ENCODE measurements at places on chromosomes 4 and X.

DNA sequence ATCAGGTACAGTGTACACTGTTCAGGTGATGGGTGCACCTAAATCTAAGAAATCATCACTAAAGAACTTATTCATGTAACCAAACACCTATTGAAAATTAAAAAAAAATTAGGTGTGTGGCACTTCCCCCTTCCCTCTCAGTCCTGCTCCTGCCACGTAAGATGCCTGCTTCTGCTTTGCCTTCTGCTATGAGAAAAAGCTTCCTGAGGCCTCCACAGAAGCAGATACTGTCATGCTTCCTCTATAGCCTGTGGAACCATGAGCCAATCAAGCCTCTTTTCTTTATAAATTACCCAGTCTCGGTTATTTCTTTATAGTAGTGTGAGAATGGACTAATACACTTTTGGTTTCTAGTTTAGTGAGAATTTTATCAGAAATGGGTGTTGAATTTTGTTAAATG, 459.8 kb upstream of the DIPK2B start:
- no peak for DNase-seq

DNA sequence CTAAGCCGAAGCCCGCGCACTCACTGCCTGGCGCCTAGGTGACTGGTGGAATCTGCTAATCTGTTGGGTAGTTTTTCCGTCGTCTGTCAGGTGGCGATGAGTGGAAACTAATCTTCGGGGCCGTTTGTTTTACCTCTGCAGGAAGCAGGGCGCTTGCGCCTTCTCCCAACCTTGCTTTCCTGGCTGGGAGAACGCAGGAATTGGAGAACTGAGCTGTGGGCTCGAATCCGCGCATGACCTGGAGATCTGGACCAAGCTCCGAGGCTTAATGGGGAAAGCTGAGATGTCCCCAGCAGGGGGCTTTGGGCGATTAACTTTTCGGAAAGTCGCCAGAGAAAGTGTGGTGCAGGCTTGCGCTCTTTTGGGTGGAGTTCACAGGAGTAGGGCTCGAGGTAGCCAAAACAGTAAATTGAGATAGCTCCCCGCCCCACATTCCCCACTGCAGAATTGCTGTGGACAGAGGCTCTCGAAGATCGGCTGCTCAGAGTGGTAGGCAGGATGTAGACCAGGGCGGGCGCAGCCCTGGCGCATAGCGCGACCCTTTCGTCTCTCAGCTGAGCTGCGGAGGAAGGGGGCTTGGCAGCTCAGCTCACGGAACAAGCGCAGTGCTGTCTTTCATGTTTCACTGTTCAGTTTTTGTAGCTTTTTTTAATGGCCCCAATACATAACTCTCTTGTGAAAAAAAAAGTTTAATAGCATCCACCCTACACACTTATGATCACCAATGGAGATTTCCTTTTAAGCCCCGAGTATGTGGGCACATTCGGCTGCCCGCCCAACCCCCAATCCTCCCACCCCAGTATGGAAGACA, 2.7 kb upstream of the FGF5 start:
- DNase-seq: no peak

DNA sequence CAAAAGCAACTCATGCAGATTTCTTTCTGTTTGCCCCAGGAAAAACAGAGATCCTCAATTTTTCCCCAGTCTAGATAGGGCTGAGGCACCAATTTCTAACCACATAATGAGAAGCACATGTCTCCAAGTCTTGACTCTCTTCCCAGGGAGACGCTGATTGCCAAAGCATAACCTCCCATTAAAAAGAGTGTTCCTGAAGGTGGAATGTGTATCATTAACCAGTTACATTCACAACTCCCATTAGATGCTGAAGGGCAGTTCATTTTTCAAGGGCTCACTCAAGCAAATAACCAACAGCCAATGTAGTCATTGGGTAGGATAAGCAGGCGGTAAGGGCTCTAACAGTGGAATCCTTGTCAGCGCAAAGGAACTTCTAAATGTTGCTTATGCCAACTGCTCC, 27.5 kb downstream of the TMEM47 start:
- DNase-seq: no peak

- no peak for DNase-seq
These were observed 149.0 kb downstream of the FAM13A start for GRCh38 chr4:88908003-88908402.

DNA sequence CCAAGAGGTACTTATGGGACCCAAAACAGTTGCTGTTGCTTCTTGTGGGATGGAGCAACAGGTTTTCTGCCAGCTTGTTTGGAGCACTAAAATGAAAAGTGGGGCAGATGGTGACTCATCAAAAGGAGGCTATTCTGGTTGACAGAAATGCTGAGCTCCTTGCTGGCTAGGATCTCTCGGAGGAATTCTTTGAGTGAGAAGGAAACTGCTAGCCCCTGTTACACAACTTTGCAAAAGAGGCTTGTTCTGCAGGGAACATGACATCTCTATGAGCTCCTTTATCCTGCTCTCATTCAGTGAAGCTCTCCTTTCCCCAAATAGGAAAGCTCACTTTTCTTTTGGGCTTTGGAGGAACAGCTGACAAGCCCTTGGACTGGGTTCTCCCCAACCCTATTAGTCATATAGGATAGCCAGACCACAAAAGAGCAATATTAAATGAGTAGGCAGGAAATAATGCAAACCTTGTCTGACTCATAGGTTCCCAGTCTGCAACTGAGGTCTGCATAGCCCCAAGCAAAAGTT, 108.3 kb downstream of the CDS1 start:
- no peak for DNase-seq

DNA sequence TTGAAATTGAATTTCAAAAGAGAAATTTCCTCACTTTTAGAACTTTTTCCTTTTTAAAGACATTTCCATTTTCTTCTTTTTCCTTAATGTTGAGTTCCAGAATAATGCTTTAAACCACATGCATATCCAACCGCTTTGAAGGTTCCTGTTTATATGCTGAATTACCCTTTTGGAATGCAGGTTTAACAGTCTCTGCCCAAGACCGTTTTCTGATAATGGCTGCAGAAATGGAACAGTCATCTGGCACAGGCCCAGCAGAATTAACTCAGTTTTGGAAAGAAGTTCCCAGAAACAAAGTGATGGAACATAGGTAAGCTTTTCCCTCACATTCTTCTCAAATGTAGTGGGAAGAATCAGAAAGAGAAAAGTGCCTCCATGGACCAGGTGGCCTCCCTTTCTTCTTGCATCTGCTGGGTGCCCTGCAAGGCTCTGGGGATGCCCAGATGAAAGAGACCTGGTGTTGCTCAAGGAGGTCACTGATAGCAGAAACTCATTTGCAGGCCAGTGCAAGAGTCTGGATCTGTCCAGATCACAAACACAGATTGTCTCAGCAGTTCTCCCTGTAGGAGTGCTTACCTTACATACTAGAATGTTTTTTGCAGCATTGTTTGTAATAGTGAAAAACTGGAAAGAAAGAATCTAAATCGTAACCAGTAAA, 42.9 kb downstream of the MOSPD2 start:
- no peak for DNase-seq

- DNase-seq: no peak
These were observed 33.0 kb downstream of the NLRP2B start for GRCh38 chrX:57647020-57647419.

DNA sequence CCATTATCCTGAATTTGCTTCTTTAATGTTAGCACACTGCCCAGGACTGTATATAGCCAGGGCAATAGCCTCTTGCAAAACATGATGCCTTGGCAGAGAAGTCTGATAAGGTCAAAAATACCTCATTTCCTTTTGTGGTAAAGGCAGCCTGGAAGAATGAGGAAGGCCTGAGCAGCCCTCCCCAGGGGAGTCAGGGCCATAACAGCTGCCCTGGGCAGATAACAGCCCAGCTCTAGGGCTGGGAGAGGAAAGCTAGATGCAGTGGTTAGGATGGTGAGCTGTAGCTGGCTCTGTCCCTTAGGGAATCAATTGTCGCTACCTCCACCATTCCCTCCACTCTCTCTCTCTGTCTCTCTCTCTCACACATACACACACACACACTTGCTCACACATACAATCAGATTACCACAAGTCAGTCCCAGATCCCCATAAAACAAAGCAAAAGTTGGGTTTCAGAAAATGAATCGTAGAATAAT, 29.2 kb downstream of the EFHC2 start:
- DNase-seq: no peak

- DNase-seq: no peak
These were observed 125.1 kb downstream of the NSUN7 start for GRCh38 chr4:40874901-40875300.

DNA sequence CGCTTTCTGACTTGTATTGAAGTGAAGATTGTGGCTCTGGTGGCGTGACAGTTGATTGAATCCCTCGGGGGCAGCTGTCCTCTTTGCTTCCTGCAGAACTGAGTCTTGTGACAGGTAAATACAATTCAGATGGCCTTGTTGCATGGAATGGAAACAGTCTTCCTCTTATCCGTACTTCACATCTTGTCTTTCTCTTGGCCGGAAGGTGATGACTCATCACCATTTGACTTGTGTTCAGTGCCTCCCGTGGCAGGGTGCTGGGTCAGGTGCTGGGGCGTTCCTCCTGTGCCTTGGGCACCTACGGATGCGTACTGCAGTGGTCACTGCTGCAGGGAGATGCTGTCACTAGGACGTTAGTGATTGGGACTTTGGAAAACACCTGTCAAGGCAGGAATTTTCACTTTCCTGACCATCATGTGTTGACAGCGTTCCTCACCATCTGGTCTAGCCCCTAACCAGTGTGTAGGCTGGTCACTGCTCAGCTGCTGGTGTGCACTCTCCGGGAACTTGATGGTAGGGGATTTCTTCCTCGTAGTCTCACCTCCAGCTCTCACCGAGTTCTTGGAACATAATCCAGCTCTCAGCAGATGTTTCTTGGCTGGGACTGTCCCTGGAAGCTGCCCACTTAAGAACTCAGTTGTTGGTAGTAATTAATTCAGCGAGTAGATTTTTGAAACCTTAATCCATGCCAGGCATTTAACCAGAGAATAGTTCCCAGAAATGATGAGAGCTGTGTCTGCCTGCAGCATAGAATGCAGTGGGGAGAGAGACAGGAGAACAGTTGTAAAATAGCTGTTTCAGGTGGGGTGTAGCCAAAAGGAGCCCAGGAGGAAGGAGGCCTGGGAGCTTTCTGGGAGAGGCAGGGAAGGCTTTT, 7.2 kb downstream of the TBC1D14 start:
- peak; percentile 72 for DNase-seq

- no peak for DNase-seq
These were observed 54.6 kb downstream of the MTNR1A start for GRCh38 chr4:186500721-186501304.

DNA sequence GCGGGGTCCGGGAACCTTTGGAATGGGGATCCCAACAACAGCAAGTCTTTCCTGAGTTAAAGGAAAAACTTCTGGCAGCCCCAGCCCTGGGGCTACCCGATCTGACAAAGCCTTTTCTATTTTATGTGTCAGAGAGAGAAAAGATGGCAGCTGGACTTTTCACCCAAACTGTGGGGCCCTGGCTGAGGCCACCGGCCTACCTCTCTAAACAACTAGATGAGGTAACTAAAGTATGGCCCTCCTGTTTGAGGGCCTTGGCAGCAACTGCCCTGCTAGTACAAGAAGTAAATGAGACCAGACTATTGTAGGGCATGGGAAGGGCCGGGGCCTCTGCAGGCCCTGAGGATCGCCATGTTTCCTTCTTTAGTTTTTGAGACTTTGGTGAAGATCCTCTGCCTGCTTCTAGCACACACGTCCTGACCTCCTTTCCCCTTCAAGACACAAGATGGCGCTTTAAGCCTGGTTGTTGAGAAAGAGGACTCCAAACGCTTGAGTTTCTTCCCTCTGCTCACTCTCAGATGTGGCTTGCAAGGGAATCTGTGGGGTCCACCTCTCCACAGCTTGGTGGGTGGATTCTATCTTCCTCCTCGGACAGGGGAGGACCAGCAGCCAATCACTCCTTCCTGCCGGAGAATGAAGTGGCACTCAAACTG, 18.5 kb upstream of the DRD5 start:
- peak; percentile 71 for DNase-seq

DNA sequence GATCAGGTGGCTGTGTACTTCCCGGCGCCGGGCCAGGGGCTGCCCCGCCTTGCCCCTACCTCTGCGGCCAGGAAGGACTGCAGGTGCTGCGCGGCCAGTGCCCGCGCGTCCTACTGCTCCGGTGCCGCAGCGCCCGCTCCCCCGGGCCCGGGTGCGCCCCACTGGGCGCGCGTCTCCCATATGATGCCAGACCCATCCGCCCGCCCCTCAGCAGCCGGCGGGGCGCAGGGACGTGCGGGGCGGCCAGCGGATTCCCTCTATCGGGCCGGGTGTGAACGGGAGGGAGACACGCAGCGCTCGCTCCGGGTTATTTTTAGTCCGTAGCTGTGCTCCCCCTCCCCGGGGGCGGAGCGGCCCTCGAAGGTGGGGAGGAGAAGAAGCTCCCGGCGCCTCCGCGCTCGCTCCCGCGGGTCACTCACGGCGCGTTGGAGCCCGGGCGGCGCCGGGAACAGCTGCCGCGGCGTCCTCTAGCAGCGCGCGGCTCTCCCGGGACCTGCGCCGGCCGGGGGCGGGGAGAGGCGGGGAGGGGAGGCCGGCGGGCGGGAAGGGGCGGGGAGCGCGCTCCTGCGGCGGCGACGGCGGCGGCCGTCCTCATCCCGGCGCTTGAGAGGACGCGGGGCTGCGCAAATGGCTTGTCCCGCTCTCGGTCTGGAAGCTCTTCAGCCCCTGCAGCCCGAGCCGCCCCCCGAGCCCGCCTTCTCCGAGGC, 103.6 kb downstream of the UCHL1 start:
- DNase-seq: no peak

- no peak for DNase-seq
These were observed 112.0 kb upstream of the LNX1 start for GRCh38 chr4:53703267-53703655.

DNA sequence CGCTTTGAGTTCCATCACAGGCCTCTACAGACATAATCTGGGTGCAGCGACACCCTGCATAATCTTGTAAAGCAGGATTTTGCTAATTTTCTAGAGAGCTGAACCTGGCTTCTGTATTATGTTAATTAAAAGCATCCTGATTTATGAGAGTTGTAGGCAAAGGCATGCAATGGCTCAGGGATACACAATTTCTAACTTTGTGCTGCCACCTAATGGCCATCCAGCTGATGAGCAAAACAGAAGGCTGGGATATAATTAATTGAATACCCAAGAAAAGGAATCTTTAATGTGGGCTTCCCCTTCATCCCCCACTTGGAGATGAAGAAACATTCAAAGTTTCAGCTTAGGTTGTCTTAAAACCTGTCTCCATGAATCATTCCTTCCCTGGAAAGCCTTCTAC, 78.1 kb downstream of the BMP15 start:
- DNase-seq: peak; percentile 24

DNA sequence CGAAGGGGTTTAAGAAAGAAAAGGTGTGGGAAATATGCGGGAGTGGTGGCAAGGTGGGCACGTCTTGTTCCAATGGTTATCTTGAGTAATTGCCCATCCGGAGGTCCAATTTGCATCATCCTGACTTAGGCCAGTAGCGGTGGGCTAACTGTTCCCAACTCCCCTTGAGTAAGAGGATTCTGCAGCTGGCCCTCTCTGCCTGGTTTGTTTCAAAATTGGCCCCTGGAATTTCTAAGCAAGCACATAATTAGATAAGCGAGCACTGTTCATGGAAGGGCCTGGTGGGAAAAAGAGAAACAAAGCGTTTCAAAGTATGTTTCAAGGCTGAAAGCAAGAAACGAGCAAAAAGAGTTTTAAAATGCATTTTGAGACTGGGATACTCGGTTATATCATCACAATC, 198.2 kb downstream of the CEP135 start:
- DNase-seq: no peak
